Stimulated activated CD4-positive, alpha-beta T cell treated with anti-CD3 and anti-CD28 coated beads, Interleukin-4, amount 100 ng/mL, for 24 hours (primary cell): ENCODE measurements at places on chromosomes 6 and 20.

GRCh38 chr6:113476937-113477839 is 380.0 kb upstream of the MARCKS start:
- DNase-seq, result no peak

DNA sequence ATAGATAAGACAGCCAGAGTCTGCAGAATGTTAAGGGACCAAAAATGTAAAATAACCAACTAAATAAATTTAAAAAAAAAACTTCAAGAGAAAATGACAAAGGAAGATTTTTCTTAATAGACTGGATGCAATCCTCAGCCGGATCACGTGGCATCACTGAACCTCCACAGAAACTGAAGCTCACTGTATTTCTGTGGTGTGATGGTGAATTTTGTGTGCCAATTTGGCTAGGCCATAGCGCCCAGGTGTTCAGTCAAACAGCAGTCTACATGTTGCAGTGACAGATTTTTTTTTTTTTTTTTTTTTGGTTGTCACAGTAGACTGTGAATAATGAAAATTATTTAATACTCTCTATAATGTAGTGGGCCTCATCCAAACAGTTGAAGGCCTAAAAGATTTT is 95.5 kb downstream of the ARHGAP18 start:
- DNase-seq, result no peak

DNA sequence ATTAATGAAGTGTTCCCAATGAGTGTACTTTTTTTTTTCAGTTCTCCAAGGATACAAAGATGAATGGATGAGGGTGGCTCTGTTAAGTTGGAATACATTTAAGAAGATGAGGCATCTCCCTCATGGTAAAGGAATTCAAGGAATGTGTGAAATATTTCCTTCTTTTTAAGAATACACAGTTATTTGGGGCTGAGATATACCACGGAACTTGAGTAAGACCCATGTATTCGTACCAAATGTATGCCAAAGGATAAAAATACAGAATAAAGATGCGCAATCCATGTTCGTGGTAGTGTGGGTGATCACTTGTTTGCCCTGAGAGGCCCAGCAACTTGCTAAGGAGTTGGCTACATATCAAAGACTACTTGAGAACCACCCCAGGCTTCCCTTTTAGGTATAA is 164.2 kb upstream of the TCF21 start:
- DNase-seq, result no peak

- no peak for DNase-seq
Measured at GRCh38 chr20:38304845-38305447, 990 bp downstream of the BPI start.

GRCh38 chr20:39855056-39855455 is 834.0 kb downstream of the MAFB start:
- no peak for DNase-seq

DNA sequence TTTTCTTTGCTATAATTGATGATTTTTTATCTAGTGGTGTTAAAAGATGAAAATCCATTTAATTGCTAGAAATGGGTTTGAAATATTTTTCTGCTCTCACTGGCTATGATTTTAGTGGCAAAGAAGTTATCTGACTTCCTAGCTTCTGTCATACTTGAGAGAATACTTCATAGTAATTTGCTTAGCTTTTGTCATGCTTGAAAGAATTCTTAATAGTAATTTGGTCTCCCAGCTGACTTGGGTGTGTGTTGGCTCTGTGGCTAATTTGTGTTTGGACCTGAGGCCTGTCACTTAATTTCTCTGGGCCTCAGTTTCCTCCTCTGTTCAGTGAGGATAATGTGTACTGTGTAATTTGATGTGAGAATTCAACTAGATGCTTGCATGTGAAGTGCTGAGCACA is 12.8 kb upstream of the RMND1 start:
- DNase-seq, result no peak

GRCh38 chr6:36323062-36323461 is 13.6 kb downstream of the BNIP5 start:
- no peak for DNase-seq

DNA sequence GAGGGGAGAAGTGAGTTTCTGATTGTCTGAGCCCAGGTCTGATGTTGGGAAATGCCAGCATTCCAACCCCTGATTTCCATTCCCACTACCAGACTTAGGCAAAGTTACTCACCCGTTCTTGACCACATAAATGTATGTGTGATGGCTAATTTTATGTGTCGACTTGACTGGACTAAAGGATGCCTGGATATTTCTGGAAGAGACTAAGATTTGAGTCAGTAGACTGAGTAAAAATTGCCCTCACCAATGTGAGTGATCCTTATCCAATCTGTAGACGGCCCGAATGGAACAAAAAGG is 95.8 kb upstream of the TAB2 start:
- DNase-seq, result no peak

DNA sequence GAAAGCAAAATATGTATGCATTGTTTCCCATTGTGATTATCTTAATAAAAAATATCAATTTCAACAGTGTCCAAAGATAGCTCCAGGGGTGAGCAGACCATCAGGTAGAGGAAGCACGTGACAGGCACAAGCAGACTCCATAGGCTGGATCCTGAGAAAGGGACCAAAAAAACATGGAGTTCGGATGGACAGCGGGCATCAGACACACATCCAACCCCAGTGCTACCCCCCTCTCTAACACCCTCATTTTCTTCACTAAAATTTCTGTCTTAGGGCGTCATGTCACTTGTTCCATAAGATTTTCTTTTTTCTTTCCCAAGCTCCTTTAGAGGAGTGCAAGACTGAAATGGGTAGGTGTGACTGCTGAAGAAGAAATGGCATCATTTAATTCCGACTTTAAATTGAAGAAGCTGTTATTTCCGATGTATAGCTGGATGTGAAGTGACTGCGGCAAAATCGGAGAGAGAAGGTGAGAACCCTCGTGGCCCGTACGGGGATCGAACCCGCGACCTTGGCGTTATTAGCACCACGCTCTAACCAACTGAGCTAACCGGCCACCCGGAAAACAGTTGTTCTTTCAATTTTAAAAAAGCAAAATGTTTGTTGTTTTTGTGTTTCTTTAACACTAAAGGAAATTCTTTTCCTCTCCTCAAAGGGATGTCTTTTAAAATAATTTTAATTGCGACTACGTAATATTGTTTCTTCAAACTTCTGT is 10.3 kb upstream of the PRSS16 start:
- DNase-seq, result peak; percentile 57

GRCh38 chr6:148069256-148069655 is 273.4 kb upstream of the SASH1 start:
- DNase-seq, result no peak

- no peak for DNase-seq
Measured at GRCh38 chr6:56657354-56657753, 14.7 kb upstream of the DST start.

GRCh38 chr6:40882323-40882997 is 156.6 kb downstream of the UNC5CL start:
- no peak for DNase-seq

DNA sequence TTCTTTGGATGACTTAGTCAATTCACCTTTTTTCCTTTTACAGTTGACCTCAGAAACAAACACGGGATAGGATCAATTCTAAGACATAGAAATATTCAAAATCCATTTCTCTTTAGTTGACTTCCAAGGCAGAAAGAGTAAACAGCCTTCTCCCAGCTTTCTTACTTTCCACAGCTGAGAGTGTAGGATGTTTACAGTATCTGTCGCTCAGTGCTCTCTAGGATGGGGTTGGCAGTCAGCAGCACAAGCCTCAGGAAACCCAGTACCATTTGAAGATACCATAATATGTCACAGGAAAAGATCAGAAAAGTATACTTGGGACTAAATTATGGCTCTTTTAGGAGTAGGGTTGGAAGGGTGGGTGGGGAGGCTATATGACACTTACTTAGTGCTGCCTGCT is 88.2 kb downstream of the OGFRL1 start:
- no peak for DNase-seq

- DNase-seq, result no peak
Measured at GRCh38 chr20:45951925-45952834, 17.7 kb downstream of the PCIF1 start.

DNA sequence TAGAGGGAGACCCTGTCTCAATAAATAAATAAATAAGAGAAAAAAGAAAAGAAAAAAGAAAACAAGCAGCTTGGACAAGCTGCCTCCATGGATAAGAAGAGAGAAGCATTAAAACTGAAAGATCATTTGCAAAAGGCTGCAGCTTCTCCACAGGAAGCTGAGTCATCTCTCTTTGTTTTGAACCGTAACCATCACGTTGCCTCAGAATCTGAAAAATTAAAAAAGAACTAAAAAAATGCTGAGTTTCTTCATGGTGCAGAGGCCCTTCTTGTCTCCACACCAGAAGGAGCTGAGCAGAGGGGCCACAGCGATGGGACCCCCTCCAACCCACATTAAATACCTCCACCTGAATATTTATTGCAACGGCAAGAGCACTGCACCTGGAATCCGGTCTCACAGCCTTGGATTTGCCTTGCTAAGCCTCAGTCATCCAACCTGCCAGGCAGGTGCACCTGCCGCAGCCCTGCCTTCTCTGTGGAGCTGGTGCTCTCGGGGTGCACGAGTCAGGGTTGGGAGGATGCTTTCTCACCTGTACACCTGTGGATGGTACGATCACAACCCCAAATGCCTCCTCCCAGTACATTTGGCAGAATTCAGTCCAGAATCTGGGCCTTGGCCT is 28.1 kb downstream of the TOX2 start:
- DNase-seq, result no peak

DNA sequence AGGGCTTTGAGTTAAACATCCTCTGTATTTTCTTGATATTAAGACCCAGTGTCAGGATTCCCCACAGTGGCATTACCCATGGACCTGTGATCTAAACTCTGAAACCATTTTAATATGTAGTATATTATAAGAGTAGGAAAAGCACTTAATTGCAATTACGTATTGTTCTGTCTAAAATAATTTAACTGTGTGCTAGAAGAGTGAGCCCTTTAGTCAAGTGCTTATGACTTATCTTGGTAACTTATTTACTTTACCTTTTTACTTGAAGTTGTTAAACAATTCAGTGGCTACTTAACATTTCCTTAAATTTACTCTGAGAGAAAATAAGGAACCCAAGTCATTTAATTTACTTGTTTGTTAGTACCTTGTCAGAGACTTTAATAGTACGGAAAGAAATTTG is 173.6 kb downstream of the CDKAL1 start:
- no peak for DNase-seq

DNA sequence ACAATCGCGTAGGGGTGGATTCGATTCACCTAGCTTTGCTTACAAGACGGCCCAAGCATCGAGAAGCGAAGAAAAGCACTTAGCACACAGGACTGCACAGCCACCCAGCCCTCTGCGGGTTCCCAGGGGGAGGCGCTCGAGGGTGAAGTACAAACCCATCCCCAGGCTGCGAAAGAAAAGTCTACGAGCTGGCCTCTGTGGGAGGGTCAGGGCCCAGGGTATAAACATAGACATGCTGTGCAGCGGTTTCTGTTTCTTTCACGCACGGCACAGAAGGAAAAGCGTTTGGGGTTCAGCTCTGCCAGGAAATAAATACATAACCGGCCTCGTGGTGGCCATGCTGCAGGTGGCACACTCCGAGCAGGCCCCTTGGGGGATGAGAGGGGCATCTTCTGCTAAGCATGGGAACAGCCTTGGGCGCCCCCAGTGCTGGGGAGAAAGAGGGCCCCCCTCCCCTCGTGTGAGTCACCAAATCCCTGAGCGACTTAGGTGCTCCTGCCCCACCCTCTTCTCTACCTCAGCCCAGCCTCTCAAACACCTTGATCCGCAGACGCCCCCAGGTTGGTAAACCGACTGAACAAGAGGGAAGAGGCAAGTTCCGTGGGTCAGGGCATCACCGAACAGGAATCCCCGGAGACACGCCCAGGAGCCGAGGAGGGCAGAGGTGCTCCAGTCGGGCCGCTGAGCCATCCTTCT is 91.6 kb upstream of the RIPOR2 start:
- DNase-seq, result peak; percentile 81

- peak; percentile 47 for DNase-seq
Measured at GRCh38 chr6:107704347-107705013, 119.6 kb downstream of the SCML4 start.

- no peak for DNase-seq
Measured at GRCh38 chr6:140821196-140821595, 1311.5 kb upstream of the GJE1 start.

DNA sequence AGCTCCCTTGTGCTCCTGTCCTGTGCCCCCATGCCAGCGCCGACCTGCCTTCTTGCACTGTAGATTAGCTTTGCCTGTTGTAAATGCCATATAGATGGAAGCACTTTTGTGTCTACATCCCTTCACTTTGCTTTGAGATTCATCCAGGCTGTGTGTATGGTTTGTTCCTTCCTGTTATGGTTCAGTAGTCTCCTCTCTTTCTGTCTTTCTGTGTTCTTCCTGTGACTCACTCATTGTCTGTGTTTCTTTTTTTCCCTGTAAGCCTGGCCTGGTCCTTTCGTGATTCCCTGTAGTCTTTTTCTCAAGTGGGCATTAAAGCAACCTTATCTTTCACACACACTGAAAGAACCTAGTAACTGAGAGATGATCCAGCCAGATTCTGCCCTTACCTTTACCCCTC is 66.6 kb downstream of the JARID2 start:
- no peak for DNase-seq

GRCh38 chr6:34511915-34512737 is 44.0 kb downstream of the SPDEF start:
- DNase-seq, result no peak

- peak; percentile 24 for DNase-seq
Measured at GRCh38 chr6:42197555-42198362, 3.0 kb upstream of the GUCA1B start.

DNA sequence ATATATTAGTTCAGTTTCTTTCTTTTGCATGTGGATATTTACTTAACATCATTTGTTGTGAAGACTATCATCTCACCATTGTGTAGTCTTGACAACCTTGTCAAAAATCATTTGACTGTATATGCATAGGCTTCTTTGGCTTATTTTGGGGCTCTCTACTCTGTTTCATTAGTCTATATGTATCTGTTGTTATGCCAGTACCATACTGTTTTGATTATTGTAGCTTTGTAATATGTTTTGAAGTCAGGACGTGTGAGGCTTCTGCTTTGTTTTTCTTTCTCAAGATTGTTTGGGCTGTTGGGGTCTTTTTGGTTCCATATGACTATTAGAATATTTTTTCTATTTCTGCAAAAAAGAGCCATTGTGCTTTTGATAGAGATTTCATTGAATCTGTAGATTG is 288.2 kb upstream of the RNF217 start:
- DNase-seq, result no peak

DNA sequence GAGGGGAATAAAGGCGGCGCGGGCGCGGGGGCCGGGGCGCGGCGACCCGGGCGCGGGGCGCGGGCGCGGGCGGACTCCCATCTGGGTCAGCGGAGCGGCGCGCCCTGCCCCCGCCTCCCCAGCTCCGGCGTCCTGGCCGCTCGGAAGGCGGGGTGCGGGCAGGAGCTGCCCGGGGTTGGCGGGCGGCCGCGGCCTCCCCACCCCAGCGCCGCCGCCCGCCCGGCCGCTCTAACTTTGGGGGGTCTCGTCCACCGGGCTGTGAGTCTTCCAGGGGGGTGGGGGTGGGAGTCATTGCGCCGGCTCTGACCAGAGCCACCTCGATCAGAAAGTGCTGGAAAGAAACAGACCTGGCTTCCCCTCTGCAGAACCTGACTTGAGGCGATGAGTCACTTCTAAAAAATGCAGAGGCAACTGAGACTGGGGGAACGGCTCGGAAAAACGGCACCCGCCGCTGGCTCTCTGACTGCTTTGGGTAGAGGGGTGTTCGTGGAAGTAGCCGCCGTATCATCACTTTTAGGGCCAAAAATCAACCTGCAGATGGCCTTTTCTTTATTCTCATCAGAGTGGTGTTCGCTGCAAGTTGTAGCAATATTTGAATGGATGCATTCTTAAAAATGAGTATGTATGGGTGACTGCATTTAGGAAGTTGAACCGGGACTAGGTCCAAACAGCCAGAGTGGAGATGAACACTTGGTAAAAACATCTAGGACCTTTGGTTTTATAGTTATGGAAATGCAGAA is 667 bp downstream of the CAP2 start:
- DNase-seq, result no peak
